ENCODE measurements at places on chromosomes 2 and 18.

DNA sequence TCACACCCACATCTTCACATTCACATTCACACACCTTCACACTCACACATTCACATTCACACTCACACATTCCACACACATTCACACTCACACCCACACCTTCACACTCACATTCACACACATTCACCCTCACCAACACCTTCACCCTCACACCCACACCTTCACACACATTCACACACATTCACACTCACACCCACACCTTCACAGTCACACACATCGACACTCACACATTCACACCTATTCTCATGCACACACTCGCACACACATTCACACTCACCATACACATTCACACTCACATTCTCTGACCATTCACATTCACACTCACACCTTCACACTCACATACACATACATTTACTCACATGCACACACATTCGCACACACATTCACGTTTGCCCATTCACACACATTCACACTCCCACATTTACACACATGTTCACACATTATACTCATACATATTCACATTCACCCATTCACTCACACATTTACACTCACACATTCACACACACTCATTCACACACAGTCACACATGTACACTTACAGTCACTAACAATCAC, 62.7 kb downstream of the BIN1 start:
- no peak for DNase-seq

- no peak for DNase-seq
Observed at GRCh38 chr2:26270373-26270772, 25.6 kb downstream of the HADHB start.

DNA sequence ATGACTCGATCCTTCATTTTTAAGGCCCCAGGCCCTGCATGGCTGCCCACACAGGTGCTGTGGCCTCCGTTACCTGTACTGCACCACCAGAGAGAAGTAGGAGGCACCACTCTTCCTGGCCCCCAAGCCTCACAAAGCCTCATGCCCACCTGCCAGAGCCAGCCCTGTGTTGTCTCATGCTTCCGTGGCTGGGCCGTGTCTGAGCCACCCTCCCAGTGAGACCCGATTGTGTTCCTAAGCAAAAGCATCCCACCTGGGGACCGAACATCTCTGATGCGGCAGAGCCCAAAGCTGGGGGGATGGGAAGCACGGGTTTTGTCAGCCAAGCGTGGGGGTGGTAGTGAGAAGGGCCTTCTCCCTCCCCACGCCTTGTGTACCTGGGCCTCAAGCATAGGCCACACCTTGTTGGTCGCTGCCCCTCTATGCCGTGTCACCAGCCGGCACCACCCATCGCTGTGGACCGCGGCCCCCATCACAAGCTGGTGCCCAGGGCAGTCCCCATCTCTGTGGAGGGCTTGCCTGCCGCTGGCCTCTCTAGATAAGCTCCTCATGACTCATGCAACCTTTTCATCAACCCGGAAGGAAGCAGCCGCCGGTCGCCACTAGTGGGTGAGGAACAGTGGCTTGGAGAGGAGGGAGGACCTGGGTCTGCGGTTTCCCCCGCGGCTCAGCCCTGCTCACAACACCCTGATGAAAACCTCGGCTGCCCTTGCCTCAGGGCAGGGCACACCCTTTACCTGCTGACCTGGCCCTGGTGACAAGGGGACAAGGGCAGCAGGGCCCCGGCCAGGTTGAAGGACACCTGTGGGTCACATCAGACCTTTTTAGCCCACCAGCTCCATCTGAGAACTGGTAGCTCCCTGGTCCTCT, 2.7 kb upstream of the RNPEPL1 start:
- no peak for DNase-seq

- no peak for DNase-seq
Observed at GRCh38 chr2:237819231-237819630, 20.7 kb downstream of the RBM44 start.

- no peak for DNase-seq
Observed at GRCh38 chr2:238861013-238861730, 13.3 kb downstream of the TWIST2 start.

DNA sequence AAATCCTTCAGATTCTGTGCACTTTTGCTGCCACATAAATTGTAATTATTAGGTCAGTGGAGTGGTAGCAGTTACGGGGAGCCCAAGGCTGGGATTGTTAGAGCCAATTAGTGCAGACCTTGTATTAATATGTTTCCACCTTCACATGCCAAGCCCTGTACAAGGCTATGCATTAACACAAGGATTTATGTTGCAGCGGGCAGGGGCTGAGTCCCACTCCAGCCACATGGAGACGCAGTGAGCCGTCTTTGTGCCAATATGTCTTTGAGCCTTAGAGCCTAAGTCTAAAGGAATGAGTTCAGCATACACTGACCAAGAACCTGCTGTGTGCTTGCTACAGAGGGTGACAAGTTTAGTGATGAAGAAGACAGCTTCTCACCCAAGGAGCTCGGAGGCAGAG, 238.2 kb downstream of the TSN start:
- DNase-seq: no peak

Measured in HS-5 (cell line).